Activated CD4-positive, alpha-beta T cell treated with anti-CD3 and anti-CD28 coated beads for 36 hours (primary cell): ENCODE measurements at places on chromosomes 5 and 9. TPM values are rescaled to one million over a fixed set of nuclear protein-coding genes. Genes with fewer than 3 reads are reported as not detected.

- DNase-seq, result peak; percentile 85
Measured at GRCh38 chr9:93098236-93098946, 2.4 kb downstream of the CARD19 start.

DNA sequence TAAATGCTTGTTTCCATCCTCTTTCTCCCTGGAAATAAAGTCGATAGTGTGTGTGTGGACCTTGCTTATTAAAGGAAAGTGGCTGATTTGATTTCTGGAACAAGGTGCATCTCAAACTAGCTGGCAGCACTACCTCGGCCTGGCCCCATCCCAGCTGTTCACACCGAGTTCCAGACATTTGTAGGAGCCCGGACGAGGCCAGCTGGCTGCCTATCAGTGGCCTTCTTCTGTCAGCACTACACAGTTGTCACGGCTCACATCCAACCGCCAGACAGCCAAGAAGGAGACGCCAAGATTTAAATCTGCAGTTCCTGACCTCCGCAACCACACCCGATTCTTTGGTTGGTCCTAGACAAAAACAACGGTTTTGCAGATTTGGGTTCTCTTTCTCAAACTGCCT, 63.6 kb downstream of the PALM2AKAP2 start:
- DNase-seq, result no peak

GRCh38 chr5:8561224-8561840, 692.4 kb downstream of the MTRR start:
- DNase-seq, result no peak

GRCh38 chr5:39497322-39497721, 72.5 kb upstream of the DAB2 start:
- no peak for DNase-seq

DNA sequence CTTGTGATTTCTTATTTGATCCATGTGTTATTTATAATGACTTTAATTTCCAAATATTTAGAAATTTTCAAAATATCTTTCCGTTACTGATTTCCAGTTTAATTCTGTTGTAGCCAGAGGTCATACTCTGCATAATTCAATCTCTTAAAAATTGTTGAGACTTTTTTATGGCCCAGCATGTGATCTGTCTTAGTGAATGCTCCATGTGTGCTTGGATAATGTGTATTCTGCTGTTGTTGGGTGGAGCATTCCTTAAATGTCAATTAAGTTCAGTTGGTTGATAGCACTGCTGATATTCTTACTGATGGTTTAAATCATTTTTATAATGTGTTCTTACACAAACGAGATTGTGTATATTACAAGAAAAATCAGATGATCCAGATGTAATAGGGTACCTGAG, 180.8 kb downstream of the RGS3 start:
- no peak for DNase-seq

- DNase-seq, result no peak
Measured at GRCh38 chr9:136191099-136191959, 13.6 kb downstream of the LHX3 start.

GRCh38 chr9:875119-875962, 33.8 kb downstream of the DMRT1 start:
- DNase-seq, result no peak

- DNase-seq, result no peak
Measured at GRCh38 chr5:72251386-72251785, 68.7 kb downstream of the MRPS27 start.

- no peak for DNase-seq
Measured at GRCh38 chr9:132881826-132882225, 3.1 kb downstream of the SPACA9 start.

- DNase-seq, result no peak
Measured at GRCh38 chr5:136007271-136007670, 21.5 kb upstream of the TGFBI start.

DNA sequence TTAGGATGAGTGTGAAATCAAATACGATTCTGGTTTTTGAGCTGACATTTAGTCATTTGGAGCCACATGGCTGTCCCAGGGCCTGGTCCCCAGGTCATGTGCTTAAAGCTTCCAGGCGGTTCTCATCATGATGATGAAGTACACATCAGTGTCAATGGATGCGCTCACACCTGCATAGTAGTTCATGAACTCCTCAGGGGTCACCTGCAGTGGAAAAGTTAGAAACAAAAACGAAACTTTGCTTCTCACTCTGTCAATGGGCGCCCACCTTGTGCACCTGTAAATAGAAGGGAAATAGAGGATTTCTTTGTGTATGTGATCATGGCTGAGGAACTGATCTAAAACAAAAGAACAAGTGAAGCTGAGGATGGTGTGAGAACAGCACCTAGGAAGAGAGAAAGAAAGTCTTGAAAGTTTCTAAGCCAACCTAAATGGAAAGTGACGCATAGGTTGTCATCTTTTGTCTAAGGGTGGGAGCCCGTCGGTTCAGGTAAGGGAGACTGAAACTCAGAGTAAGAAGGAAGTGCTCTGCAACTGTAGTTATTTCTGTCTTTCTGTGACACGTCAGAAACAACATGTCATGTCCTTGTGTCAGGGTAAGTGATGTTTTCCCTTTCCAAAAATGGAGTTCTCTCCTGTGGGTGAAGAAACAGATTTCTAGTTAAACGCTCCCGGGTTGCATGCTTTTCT, 33.8 kb downstream of the CAPSL start:
- DNase-seq, result peak; percentile 69

GRCh38 chr9:107137495-107138202, 145.4 kb upstream of the RAD23B start:
- peak; percentile 11 for DNase-seq

GRCh38 chr5:31913808-31914207, 260.3 kb downstream of the GOLPH3 start:
- DNase-seq, result no peak

- no peak for DNase-seq
Measured at GRCh38 chr5:66413931-66414330, 182.3 kb upstream of the MAST4 start.

GRCh38 chr5:154576429-154576806, 98.4 kb upstream of the HAND1 start:
- no peak for DNase-seq

DNA sequence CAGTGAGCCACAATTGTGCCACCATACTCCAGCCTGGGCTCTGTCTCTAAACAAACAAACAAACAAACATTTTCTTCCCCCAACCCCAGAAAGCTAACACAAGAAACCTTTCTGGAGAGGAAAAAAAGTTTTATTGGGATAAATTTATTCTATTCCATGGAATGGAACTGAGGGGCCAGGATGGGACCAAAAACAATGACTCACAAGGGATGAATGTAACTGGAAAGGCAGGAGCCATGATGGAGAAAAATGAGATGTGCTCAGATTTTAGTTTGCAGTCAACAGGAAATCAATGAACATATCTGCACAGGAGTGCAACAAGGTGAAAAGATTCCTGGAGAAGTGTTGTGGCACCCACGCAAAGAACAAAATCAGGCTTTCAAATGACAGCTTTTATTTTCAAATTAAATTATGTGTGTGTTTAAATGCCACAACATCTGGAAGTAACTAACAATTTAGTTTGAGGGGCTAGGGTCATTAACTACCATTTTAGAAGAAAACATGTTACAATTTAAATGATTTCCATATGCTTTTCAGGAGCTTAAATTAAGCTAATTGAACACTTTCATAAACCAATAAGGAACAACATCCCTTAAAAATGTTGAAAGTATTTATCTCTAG, 208.6 kb downstream of the TSSK1B start:
- DNase-seq, result no peak

GRCh38 chr5:149675610-149676201, 54.4 kb upstream of the PPARGC1B start:
- no peak for DNase-seq

GRCh38 chr5:95564450-95564849, 9.5 kb downstream of the ARSK start:
- no peak for DNase-seq

GRCh38 chr5:146428658-146429057, 18.5 kb upstream of the TCERG1 start:
- no peak for DNase-seq

DNA sequence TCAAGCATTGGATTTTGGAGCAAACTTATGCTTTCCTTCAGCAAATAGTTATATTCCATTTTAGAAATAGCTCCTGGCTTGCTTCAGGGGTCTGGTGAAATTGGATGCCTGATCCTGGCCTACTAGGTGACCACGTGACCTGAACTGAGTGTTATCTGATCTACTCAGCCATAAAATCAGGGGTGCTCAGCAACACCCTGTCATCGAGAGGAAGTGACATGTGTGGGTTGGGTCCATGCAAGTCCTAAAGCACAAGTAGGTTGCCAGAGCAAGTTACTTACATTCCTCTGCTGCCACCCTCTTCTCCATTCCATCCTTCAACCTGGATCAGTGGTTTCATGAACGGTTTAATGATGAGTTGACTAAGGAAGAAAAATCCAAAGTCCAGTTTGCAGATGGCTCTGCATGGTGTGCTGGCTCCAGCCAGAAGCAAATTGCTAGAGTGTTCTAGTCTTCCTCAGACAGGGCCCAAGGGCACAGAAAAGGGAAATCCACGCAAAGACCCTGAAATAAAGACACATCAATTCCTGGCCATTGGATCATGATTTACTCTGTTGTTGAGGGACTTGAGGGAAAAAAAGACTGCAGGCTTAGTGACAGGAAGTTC, 2.8 kb upstream of the FAM193B start:
- no peak for DNase-seq

- DNase-seq, result no peak
Measured at GRCh38 chr9:128120741-128121465, 6.6 kb downstream of the PTGES2 start.

DNA sequence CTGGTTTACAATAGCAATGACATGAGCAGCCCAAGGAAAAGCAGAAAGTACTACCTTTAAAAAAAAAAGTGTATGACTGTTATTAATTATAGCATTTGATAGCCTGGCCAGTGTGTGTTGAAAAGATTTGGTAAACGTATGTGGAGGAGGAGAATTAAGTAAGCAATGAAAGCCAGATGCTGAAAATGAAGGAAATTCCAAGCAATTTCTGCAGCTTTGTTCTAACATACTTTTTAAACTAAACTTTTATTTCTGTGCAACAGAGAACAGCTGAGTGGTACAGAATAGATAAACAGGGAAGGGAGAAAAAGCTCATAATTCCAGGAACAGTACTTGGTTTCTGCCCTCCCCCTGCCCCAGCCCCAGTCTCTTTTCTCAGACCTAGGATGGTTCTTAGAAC, 252.6 kb downstream of the ADAMTSL1 start:
- DNase-seq, result no peak

The FRMD3 gene
- total RNA-seq, result 0.46 TPM

The ANGPTL2 gene
- total RNA-seq, result not detected

The EQTN gene
- total RNA-seq, result not detected

The GRIN1 gene
- total RNA-seq, result 0.14 TPM

The ZDHHC11B gene
- 0.48 TPM for total RNA-seq

The FRRS1L gene
- total RNA-seq, result not detected

The ENTREP1 gene
- total RNA-seq, result not detected

The GZMA gene
- 2.4 TPM for total RNA-seq

The PDGFRB gene
- not detected for total RNA-seq

The CATSPER3 gene
- 0.69 TPM for total RNA-seq

The SLC31A2 gene
- 3.2 TPM for total RNA-seq

The MARVELD2 gene
- total RNA-seq, result 0.30 TPM

The FGF1 gene
- not detected for total RNA-seq
